Fibroblast of skin of abdomen (primary cell): ENCODE measurements at places on chromosomes 6 and 20.

DNA sequence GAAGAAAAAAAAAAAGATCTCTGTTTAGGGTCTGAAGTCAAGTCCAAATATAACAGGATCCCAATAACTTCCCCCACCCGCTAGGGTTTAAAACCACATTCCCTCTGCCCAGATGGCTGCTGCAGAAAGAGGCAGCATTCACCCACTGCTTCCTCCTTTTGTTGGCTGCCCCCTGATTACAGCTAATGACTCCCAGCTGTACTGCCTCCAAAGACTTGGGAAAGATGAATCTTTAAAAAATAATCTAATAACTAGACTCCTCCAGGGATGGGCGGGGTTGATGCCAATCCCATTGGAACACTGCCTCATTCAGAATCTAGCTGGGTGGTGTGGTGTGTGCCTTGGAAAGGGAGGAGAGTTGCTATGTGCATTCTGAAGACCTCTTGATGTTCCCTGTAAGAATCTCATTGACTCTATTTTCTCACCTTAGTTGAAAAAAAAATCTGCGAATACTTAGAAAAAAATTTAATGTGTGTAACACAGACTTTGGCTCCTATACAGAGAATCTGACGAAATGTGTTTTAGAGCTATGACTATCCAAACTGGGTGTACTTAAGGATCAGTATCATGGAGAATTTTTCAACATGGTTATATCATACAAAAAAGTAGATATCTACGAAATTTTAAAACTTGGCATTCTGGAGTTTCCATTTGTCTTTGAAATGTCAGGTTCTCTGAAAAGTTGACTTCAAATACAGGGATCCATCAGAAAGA, 174.0 kb downstream of the RNF144B start:
- DNase-seq, result no peak

DNA sequence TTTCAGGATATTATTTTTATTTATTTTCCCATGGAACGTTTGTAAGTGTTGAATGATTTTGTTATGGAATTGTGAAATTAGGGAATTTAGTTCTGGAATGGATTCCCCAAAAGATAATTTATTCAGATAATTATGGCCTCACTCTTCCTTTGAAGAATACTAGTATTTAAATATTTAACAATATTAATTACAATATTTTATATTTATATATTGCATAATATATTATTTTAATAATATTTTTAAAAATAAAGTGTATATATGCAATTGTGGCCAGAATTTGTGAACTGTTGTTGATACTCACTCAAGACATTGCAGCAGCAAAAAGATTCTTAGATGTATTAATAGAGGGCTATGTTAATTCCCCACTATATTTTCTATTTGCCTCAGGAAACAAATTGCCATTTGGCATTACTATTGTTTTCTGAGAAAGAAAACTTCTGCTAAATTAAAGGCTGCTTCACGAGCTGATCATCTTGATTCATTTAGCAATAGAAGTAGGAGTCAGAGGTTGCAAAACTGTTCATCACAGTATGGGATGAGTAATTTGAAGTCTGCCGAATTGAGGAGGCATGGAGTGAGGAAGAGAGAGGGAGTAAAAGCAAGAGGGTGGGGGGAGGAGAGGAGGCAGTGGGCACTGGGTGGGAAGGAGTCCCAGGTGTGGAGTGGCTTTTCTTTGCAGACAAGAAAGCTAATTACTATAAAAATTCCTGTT, 729.2 kb downstream of the DHX35 start:
- peak; percentile 47 for DNase-seq

DNA sequence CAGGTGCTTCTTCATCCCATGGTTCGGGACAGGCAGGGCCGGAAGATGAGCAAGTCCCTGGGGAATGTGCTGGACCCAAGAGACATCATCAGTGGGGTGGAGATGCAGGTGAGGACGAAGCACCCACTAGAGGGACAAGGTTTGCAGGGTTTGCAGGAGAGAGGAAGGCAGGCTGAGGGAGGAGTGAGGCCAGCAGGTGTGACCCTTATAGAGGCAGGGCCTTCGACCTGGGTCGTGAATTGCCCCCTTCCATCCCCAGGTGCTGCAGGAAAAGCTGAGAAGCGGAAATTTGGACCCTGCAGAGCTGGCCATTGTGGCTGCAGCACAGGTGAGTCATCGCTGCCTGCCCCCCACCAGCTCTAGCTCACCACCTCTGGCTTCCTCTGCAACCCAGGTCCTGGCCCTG, 8.4 kb downstream of the VARS2 start:
- no peak for DNase-seq

DNA sequence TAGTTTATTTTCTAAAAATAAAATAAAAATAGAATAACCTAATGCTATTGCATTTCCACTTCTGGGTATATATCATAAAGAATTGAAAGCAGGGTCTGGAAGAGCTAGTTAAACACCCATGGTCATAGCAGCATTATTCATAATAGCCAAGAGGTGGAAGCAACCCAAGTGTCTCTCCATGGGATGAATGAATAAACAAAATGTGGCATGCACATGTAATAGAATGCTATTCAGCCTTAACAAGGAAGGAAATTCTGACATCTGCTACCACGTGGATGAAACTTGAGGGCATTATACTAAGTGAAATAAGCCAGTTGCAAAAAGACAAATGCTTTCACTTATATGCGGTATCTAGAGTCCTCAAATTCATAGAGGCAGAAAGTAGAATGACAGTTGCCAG, 130.8 kb downstream of the TIAM2 start:
- peak; percentile 85 for DNase-seq

- peak; percentile 93 for DNase-seq
Observed at GRCh38 chr6:77457720-77458349, 5.5 kb downstream of the HTR1B start.

DNA sequence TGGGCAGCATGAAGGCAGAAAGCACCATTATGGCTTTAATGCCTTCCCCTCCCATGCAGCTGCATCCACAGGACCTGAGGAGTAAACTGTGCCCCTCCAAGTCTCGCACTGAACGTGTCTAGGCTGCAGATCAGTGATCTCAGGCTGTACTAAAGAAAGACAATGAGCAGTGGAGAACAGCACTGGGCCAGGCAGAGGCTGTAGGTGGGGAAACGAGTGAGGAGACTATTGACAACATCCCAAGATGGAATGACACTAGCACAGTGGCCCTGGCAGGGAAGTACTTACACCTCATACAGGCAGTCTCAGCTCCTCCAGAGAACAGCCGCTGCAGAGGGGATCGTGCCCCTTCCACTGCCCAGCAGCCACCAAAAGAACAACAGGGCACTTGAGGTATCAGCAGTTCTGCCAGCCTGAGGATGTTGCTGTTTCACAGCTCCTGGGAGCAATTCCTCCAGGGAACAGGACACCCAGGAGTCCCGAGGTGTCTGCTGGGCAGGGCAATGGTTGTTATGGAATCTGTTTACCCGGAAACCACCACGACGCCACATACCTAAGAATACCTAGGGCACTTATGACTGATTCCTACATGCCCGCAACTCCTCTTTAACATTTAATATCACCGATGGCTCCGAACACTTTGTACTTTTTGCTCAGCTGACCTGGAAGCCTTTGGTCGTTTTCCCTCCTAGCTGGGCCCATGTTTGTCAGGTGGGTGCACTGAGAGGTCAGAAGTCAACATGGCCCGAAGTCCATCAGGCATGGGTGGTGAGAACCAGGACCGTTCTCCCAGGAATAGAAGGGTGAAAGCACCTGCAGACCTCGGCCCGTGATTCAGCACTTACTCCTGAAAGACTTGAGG, 79.1 kb downstream of the SLC22A23 start:
- peak; percentile 14 for DNase-seq

- no peak for DNase-seq
Observed at GRCh38 chr6:145713773-145714172, 21.5 kb downstream of the EPM2A start.

- no peak for DNase-seq
Observed at GRCh38 chr20:43938017-43938655, 23.5 kb downstream of the TOX2 start.

- DNase-seq, result no peak
Observed at GRCh38 chr6:32842021-32842650, 1.7 kb downstream of the PSMB8 start.

DNA sequence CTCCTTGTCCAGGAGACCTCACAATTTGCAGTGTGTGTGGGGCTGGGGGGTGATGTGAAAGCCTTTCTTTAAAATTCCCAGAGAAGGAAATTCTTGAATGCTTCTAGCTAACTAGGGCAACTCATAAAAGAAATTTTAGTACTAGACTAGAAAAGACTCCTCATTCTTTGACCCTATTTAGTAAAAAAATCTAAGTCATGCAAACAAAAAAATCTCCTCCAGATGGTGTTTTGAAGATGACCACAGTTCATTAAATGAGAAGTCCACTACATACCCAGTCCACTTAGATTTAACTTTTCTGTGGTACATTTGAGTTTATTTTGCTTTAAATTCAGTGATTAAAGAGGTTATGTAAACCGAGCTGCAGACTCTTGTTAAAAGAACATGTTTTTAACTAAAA, 67.5 kb downstream of the NDUFAF5 start:
- DNase-seq, result peak; percentile 58

- no peak for DNase-seq
Observed at GRCh38 chr6:85866758-85867401, 224.2 kb upstream of the SYNCRIP start.

GRCh38 chr6:165117121-165117520, 192.3 kb downstream of the C6orf118 start:
- peak; percentile 50 for DNase-seq

- peak; percentile 19 for DNase-seq
Observed at GRCh38 chr20:57260934-57261333, 5.5 kb downstream of the BMP7 start.

GRCh38 chr6:24069526-24069925, 56.5 kb upstream of the NRSN1 start:
- DNase-seq, result no peak

- DNase-seq, result no peak
Observed at GRCh38 chr6:47908271-47908670, 126.4 kb downstream of the OPN5 start.

- DNase-seq, result no peak
Observed at GRCh38 chr6:40816601-40817000, 222.4 kb downstream of the UNC5CL start.

- no peak for DNase-seq
Observed at GRCh38 chr6:21918041-21918440, 324.5 kb downstream of the SOX4 start.

GRCh38 chr6:64347411-64347810, 711.8 kb downstream of the PHF3 start:
- no peak for DNase-seq

- DNase-seq, result peak; percentile 7
Observed at GRCh38 chr20:7161690-7162089, 394.2 kb downstream of the BMP2 start.

DNA sequence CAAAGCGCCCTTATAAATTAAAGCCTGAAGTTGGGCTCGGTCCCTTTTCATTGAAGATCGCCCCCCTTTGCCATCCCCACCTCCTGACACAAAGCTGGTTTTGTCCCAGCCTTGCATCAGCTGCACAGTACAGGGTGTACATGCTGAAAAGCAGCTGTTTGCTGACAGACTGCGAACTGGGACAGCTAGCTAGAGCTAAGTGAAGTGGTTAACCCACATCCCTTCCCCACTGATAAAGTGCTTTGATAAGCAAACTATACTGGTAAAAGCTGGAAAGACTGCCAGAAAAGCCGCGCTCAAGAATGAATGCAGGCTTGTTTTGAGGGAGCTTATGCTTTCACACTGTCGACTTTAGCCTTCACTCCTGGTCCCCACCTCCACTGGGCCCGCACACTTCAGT, 207.3 kb downstream of the GMDS start:
- no peak for DNase-seq

DNA sequence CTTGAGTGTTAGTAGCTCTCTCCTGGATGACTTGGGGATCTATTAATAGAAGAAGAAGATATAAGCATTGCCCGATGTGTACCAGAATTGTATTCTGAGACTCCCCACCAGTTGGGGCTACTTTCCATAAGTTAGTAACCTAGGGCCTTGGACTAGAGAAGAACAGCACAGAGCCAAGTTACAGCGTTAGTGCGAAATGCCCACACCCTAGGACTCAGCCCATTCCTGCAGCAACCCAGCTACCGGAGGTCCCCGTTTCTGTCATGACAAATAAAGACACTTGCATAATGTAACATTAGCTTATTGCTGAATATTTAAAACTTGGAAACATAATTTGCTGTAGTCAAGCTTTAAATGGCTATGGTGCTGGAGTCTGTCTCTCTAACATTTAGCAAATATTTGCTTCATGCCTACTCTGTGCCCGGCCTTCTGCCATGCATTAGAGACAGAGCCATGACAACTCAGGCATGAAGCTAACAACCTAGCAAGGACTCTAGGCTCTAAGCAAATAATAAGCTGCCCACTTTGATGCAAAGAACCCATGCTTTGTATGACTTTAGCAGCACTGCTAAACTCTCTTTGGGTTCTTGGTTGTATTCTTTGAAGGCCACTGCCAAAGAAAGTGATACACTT, 103.4 kb upstream of the COL21A1 start:
- no peak for DNase-seq

DNA sequence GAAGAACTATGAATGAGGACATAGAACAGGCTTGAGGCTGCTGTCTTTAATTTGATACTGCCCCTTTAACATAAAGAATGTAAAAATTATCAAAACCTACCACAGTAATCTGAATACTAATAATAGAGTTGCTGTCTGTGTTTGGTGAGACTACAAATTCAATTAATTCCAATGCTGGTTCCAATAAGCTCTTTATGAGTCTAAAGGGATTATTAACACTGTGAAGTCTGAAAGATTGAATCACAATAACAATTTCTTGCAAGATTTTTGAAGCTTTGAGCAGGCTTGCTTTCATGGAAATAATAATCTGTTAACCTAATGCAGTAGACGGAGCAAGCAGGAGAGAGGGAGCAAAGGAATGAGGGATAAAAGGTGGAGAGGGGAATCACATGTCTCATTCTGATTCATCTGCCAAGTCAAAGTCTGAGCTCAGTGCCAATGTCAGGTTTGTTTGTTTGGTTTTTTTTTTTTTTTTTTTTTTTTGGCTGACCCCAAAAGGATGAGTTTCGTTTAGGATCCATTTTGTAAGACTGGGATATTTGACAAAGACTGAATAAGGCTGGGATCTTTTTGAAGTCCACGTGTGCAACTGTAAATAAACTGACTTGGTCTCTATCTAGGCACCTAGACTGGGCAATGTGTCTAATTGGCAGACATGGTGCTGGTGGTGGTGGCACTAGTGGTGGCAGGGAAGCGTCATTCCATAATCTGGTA, 211.6 kb downstream of the RNF144B start:
- DNase-seq, result no peak

- peak; percentile 32 for DNase-seq
Observed at GRCh38 chr6:68638230-68638900, 3.3 kb downstream of the ADGRB3 start.

GRCh38 chr6:3943331-3943765, 94.2 kb downstream of the FAM50B start:
- DNase-seq, result peak; percentile 30

GRCh38 chr20:62929051-62929538, 2.8 kb upstream of the DIDO1 start:
- DNase-seq, result peak; percentile 61

GRCh38 chr6:152587473-152587872, 49.7 kb downstream of the SYNE1 start:
- no peak for DNase-seq
